ENCODE measurements at places on chromosomes 16 and 17.

DNA sequence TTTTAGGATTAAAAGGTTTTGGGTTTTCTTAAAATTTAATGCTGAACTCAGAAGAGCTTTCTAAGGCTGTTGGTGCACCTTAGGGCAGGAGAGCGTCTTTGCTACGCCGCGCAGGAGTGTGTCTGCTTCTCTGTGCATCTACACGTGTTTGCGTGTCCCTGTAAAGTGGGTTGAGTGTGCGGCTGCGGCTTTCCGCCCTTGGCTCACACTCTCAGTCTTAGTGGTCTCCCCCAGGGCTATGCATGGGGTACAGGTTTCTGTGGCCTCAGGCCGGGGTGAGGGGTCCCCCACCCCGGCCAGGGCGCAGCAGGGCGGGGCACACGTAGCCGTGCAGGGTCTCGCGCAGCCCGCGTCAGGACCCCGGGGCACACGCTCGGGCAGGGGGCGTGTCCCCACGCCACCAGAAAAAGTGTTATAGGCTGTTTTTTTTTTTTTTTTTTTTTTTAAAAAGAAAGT, 727 bp upstream of the TENT4B start:
- peak; percentile 63 for DNase-seq

DNA sequence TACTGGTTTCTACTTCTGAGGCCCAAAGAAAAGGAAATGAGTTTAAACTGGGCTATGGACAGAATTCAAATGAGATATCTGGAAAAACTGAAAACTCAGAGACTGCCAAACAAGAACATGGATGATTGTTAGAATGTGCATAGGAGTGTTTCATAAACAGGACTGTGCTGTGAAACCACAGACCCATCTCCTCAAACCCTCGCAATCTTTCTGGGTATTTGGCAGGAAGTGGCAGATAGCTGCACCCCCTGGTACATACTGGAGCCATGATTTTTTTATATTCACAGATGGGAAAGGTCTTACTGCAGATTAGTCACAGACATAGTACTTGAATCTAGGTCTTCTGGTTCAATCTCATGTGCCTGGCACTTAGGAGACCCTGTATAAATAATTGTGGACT, 145.0 kb downstream of the CCDC182 start:
- DNase-seq, result no peak

- no peak for DNase-seq
Measured at GRCh38 chr17:36507266-36507665, 20.8 kb downstream of the ZNHIT3 start.

DNA sequence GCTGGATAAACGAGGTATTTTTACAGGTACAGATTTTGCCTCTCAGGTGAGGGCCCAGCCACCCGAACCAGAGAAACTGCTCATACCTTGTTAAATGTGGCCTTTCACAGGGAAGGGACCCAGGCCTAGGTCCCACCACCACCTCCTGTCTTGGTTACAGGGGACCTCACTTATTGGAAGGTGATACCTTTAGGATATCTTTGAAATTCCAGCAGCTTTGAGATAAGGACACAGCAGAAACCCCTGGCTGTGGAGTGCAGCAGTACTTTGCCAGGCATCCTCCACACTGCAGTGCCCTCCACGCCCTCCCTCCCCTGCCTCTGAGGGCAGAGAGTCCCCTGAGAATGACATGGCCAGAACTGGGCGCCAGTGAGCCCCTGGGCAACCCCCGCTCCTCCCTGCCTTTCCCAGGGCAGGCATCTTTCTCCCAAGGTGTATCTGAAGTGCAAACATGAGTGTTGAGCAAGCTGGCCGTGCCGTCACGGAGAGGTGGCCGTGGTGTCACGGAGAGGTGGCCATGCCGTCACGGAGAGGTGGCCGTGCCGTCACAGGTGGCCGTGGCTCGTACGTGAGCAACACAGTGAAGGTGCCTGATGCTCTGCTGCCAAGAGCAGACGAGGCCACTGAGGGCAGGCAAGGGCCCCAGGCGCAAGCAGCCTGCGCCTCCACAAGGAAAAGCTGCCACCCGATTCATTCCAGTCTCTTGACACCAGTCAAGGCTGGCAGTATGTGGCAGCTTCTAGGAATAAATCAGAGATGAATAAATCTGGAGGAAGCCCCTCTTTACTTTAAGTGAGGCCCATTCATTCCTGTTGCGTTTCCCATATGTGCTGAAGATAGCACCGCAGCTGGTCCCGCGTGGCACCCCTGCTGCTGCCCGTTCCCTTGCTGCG, 134.5 kb upstream of the CHMP6 start:
- DNase-seq, result no peak

GRCh38 chr17:65598746-65599145, 37.3 kb upstream of the AXIN2 start:
- DNase-seq, result no peak

- no peak for DNase-seq
Measured at GRCh38 chr16:24646646-24646995, 82.8 kb upstream of the TNRC6A start.

- DNase-seq, result no peak
Measured at GRCh38 chr16:12531937-12532336, 271.8 kb downstream of the CPPED1 start.

DNA sequence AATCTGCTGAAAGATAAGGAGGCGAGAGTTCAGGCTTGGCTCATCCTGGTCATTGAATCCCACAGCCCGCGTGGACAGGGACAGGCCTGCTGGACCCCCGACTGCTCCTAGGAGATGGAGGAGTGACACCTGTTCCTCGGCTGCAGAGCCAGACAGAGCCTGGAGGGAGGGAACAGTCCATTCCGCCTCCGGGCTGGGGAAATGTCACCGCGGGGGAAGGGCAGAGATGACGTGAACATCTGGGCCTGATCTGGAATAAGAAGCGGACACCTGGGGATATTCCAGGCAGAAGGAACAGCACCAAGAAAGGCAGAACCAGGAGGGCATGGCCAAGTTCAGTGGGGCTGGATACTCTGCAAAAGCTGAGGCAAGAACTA, 1.5 kb downstream of the ZNF747 start:
- no peak for DNase-seq

DNA sequence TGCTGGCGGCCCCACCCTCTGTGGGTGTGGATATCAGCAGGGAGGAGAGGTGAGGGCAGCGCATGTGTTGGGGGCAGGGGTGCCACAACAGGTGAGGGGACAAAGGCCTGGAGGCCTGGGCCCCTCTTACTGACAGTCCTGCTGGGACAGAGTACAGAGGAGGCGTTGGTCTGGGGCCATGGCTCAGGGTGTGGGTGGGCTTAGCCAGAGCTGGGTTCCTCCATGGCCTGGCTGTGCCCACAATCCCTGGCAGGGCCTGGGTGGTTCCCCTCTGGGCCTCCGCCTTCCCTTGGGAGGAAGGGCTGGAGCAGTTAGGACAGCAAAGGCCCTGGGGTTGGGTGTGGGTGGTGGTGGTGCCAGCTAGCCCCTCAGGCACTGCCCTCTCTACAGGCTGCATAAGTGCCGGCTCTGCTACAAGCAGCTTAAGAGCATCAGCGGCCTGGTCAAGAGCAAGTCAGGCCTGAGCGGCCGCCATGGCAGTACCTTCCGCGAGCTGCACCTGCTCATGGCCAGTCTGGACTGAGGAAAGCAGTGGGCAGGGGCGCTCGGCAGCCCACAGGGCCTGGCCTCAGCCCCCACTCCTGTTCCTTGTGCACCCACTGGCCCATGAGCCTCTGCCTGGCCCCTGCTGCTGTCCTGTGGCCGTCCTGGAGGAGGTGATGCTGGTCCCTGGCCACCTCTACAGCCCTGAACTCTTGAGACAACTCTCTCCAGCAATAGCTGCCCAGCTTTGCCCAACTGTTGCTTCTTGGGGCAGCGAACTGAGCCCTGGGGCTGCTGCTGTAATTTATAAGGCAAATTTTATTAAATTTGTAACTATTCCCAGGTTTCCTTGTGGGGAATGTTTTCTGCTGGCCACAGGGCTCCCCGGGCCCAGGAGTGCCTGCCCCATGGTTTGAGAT, 21.1 kb downstream of the KATNB1 start:
- no peak for DNase-seq

DNA sequence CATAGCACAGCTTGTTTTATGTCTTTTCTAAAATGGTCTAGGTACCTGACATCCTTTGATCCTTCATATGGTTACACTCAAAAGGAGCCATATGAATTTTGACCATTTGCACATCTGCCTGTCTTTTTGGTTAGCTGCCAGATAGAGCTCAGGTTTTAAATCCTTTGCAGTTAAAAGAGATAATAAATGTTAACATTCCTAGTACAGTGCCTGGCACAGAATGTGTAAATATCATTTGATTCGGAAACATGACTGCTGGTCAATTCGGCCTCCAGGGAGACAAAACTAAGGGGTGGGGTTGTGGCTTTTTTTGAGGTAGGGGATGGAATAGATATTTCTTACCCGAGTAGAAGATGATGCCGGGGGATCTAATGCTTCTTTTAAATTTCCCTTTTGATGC, 64.2 kb downstream of the FTO start:
- no peak for DNase-seq

DNA sequence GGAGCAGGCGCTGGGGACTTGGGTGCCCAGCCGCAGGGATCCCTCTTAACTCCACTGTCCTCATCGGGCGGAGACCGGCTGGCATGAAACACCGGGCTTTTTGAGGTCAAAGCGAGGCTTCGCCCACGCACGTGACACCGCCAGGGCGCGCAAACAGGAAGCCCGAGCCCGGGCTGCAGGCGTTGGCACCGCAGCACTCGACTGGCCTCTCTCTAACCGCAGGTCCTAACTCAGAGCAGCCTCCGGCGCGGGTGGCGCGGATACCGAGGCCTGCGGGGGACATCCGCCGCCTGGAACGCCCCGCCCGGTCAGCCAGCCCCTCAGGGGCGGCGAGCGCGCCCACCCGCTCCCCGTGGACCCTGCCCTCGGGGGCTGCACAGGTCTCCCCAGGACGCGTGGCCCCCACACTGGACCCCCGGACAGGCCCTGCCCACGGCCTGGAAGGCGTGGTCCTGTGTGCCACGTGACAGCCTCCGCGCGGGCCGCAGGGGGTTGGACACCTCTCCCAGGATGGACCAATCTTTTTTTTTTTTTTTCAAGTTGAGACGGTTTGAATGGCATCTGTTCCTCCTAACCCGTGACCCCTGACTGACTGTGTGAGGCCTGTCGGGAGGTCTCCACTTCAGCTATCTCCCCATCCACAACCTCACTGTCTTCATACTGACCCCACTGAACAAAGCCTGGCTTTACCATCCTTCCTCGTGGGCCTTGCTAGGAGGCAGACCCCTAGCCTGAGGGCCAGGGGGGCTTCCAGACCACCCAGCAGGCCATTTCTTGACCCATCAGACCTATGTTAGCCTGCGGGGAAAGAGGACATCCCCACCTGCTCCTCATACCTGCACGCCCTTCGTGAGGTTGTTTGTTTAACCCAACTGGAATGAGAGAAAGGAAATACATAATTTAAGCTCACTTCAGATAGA, 8.4 kb upstream of the SLC47A2 start:
- peak; percentile 36 for DNase-seq

- no peak for DNase-seq
Measured at GRCh38 chr17:63437287-63438091, 8.6 kb downstream of the CYB561 start.

DNA sequence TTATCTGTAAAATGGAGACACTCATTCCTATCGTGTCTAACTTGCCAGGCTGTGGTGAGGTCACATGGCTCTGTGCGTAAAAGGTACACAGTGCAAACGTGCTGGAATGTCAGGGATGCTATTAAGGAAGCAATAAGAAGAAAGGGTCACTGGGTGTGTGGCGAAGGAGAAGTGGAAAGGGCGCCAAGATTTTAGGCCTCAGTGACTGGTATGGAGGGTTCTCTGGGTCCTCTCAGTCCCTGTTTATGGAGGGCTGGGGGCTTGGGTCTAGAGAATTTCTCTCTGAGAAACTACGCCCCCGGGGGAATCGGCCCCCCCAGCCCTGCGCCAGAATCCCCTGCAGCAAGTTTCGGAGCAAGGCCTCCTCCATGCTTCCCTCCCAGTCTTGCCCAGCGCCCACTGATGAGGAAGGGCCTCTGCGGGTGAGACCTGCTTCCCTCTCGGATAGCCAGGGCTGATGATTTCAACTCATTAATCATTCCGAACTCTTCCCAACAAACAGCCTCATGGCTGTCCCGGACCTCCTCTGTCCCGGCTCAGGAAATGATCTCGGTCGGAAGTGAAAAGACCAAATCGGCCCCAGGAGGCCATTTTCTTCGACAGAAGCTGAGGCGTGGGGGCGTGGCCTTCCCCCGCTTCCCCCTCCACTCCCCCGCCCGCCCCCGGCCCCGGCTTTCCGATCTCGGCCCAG, 1.2 kb upstream of the HEXIM1 start:
- DNase-seq, result no peak

- DNase-seq, result no peak
Measured at GRCh38 chr17:1627182-1627981, 1.3 kb downstream of the SLC43A2 start.

DNA sequence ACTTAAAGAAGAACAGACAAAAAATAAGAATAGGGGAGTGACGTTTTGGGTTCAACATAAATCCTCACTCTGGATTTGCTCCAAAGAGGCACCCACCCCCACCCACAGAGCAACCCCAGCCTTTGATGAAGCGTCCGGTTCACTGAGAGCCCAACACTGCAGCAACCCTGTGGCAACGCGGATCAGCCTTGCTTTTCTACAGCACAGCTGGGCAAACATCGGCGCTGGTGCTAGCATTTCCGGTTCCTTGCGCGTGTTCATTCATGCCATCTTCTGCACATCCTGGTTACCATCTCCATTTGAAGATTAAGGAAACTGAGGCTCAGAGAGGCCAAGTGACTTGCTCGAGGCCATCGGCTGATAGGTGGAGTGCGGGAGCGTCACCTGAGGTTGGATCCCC, 8.7 kb upstream of the GINS2 start:
- no peak for DNase-seq

- DNase-seq, result no peak
Measured at GRCh38 chr17:66399441-66399840, 97.0 kb downstream of the PRKCA start.

DNA sequence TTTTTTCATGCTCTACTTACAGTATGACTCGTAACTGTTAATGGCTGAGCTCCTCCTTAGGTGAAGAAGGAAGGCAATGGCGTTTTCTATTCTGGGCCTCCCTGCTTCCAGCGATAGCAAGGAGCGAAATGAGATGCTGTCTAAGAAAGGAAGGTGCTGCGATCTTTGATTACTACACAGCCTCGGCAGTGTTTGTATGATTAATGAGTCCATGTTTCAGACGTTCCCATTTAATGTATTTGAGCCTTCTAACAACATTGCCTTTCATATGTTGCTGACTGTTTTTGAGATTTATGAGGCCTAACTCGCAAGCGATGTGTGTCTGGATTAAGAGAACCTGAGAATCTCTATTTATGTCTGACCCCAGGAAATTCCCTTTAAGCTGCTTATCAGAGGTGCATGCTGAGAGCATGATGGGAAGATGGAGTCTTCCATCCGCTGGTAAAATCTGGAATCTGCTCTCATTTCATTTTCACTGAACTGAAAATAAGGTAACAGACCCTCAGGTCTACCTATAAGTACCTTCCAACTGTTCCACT, 403.4 kb downstream of the WWOX start:
- no peak for DNase-seq
